Thoracic aorta (tissue), 2 donors: ENCODE measurements at places on chromosomes 13 and 19.
A peak's percentile ranks its signal among the peaks of the same experiment; 100 is the strongest.

- DNase-seq: no peak
These were observed 1.4 kb upstream of the TSHZ3 start for GRCh38 chr19:31350693-31351055.

DNA sequence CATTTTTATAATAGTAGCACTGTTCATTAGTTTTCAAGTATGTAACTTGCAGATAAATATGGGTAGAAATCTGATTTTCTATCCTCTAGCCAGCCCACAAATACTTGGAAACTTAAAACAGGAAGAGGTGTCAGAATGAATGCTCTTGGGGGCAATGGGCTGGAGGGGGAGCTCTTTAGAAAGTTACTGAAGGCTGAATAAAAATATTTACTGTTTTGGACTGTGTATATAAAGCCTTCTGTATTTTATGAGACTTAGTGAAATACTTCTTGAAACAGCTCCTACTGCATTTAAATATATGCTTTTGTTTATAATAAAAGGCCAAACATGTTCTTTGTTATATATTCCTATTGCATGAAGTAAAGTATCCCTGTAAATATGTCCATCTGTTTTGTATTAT, 138.8 kb downstream of the RGCC start:
- DNase-seq: no peak

DNA sequence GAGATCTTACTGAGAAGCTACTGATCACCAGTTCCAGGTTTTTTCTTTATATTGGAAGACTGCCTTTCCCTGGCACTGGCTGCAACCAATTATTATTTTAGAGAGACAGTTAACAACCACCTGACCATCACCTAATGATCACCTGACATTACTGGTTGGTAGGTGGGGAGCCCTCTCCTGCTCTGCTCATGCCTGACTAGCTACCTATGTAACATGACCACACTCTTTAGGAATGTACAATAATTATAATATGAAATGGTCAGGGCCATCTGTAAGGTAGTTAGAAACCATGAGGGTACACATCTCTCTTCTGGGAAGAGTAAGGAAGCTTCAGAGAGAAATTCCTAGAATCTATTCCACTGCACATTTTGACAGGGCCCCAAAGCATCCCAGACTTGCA, 59.0 kb upstream of the SCEL start:
- no peak for DNase-seq

GRCh38 chr19:19138109-19138981, at the start of gene TMEM161A:
Gene TMEM161A (minus strand): TSS chr19:19138478. CDS start chr19:19138428, 50 bp downstream.
- DNase-seq: peak; percentile 89

DNA sequence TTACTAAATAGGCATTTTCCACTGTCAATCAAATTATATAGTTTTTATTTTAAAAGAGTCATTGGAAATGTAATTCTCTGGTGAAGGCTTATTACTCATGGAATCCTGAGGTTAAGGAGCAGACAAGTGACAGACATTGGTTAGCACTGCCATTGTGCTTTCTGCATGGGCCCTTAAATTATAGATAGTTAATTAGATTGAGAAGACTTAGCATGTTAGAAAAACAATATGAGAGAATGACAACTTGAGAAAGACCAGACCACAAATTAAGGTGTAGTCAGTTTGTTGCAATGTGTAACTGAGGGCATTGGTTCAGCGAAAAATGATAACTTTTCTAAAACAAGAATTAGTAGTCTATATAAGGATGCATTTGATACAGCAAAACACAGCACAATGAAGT, 195.5 kb downstream of the SLITRK6 start:
- DNase-seq: no peak

DNA sequence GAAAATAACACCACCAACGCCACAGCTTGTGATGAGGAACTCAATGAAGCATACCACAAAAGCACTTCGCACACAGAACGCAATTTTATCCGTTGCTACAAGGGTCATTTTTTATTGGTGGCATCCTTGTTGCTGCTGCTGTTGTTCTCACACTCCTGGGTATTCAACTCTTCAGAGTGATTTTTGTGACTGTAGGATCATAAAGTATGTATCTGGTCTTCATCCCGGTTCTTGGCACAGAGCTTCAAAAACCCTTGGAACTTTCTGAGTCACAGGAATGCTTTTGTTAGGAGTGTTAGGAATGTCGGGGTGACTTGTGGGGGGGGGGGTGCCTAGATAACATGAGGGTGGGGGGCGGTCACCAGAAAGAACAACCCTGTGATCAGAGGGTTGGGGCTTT, 108.4 kb downstream of the ZNF557 start:
- DNase-seq: no peak

DNA sequence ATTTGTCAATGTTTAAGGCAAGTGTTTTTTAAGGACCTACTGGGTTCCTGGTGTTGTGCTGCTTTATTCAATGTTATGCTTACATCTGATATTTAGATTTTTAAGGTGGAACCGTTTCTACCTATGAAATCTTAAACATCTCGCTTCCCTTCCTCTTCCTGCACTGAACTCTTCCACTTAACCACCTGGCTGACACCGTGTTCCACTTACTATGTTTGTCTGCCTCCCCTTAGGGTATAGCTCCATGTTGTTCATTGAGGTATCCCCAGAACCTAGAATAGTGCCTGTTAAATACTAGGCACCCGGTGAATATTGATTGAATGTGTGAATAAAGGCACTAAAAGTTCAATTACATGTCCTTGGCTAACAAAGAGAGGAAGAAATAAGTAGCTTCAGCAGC, 104.9 kb downstream of the RNF17 start:
- DNase-seq: no peak

DNA sequence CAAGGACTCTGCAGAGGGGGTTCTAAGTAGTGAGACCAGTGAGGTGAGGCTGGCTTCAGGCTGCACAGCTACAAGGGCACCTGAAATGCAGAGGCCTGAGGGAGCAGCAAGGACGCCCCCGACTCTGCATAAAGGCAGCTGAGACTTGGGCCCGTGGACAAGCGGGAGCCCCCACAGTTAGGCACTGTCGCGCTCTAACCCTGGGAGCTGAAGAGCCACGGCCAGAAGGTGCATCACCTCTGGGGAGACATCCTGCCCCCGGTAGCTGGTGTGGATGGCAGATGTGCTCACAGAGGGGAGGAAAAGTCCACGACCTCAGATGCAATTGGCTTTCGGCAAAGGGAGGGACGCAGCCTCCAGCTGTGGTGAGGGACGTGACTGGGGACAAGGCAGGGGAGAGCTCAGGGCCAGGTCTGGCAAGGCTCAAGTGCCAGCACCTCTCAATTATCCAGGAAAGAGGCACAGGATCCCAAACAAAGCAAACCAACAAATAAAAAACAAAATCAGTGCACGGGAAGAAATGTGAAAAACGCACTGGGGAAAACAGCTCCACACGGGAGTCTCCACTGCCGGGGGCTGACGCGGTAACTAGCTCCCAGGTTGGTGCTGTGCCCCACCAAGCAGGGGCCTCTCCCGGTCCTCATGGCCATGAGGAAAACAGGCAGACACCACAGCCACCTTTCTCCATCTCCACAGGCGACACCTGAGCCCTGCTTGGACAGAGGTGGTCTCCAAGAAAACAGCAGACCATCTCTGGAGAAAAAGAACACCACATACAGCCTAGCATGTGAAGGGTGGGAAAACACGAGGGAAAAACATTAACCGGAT, 23.0 kb upstream of the PLPP2 start:
- DNase-seq: no peak

GRCh38 chr13:109810761-109811510, 24.6 kb upstream of the IRS2 start:
- no peak for DNase-seq

DNA sequence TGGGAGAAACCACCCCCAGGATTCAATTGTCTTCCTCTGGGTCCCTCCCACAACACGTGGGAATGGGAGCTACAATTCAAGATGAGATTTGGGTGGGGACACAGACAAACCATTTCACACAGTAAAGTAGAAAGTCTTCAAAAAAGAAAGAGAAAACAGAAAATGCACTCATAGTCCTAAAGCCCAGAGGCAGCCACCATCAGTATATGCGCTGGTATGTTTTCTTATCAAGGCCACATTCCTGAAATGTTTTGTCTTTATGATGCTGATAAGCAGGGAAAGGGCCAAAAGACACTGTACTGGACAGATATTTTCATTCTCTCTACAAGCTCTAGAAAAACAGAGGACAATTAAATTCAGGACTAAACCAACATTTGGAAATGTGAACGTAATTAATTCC, 375.8 kb upstream of the TSHZ3 start:
- no peak for DNase-seq

DNA sequence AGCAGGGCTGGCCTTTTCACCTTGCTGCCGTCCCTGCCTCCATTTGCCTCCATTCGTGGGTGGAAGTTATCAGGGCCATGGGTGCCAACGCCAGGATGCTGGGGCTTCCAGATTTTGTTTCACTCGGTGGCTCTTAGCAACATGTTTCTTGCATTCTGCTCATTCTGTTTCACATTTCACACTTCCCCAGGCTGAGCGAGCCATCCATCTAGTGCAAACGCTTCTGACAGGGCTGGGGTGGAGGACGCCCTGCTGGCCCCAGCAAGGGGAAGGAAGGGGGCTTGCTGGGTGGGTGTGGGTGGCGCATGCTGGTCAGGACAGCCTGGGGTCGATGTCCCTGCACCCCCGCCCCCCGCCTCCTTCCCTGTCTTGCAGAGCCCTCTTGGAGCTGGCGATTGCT, 165.2 kb downstream of the URI1 start:
- no peak for DNase-seq

DNA sequence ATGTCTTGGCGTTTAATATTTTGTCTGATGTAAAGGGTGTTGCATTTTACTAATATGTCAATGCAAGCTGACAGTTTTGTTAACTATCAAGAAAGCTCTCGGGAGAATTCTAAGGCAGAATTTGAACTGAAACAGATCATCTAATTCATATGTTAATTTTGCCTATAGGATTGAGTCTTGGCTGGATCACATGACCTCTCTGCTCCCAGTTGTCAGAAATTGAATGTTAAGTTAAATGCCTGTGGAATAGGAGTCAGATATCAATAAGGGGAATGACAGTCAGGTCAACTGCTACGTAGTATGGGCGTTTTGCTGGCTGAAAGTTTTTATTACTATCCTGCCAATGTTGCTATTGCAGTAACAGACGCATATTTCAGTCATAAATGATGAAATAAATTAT, 358.5 kb downstream of the MYO16 start:
- no peak for DNase-seq

DNA sequence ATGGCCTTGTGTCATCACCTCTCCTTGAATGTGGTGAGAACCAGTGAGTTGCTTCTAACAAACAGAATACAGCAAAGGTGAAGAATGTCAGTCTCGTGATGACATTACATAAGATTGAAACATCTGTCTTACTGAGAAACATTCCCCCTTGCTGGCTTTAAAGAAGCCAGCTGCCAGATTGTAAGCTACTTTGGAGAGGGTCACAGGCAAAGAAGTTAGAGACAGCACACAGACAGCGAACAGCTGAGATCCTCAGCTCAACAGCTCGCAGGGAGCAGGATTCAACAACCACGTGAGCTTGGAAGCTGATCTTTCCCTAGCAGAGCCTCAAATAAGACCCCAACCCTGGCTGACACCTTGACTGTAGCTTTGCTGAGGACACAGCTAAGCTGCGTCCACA, 367.9 kb downstream of the LIG4 start:
- no peak for DNase-seq
